ENCODE measurements at places on chromosomes 1 and 21. TPM values are rescaled to one million over a fixed set of nuclear protein-coding genes. Genes with fewer than 3 reads are reported as not detected.

Gene CLDN8
- 3.1 TPM for total RNA-seq

Gene PAX7
- 0.03 TPM for total RNA-seq

Gene OR13G1
- not detected for total RNA-seq

DNA sequence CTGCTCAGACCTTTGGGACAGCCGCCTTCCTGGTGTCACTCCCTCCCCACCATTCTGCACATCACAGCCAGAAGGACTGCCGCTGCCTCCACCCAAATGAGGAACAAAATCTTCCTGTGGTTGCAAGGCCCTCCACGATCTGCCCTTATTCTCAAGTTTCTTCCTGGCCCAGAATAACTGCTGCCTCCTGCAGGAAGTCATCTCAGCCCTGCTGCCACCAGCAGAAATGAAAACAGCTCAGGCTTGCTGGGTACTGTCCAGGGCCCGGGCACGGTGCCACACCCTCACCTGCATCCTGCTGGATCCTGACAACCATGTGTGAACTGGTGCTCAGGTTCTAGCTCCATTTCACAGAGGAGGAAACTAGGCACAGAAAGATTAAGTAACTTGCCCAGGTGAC is 2.8 kb downstream of the CLDN19 start:
- H3K27me3 ChIP-seq = no peaks in the 10 kb centered on the region
- no peaks in the 10 kb centered on the region for H3K36me3 ChIP-seq
- no peak overlapping the region for H3K27ac ChIP-seq
- DNase-seq = no peak

- H3K27ac ChIP-seq = no peak overlapping the region
- no peak overlapping the region for H3K4me3 ChIP-seq
- H3K27me3 ChIP-seq = no peaks in the 10 kb centered on the region
- no peak for DNase-seq
Measured at GRCh38 chr1:110477445-110477957, 26.6 kb downstream of the PROK1 start.

DNA sequence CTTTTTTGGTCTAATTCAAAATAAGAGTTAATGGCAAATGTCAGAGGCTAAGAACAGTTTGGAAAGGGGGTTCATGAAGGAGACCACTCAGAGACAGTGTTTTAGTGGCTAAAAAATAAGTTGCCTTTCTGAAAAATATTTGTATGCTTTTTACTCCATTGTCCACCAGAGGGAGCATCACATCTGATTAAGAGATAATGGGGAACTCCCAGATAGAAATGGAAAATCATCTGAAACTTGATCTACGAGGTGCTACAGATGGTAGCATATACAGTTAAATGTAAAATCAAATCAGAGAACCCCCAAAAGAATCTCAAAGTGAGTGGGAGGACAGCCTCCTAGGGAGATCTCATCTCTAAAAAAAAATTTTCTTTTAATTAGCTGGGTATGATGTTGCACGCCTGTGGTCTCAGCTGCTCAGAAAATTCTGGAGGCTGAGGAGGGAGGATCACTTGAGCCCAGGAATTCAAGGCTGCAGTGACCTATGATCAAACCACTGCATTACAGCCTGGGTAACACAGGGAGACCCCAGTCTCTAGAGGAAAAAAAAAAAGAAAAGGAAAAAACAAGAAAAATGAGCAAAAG is 9.7 kb downstream of the SMYD3 start:
- no peaks in the 10 kb centered on the region for H3K36me3 ChIP-seq
- peak; percentile 83 for DNase-seq
- no peak overlapping the region for H3K27ac ChIP-seq
- no peak overlapping the region for H3K4me3 ChIP-seq
- peaks cover 1% of the 10 kb centered on the region for H3K4me1 ChIP-seq

- DNase-seq = no peak
- H3K27ac ChIP-seq = no peak overlapping the region
- H3K4me3 ChIP-seq = no peak overlapping the region
- no peaks in the 10 kb centered on the region for H3K4me1 ChIP-seq
Measured at GRCh38 chr1:86387916-86388627, 8.1 kb downstream of the ODF2L start.

DNA sequence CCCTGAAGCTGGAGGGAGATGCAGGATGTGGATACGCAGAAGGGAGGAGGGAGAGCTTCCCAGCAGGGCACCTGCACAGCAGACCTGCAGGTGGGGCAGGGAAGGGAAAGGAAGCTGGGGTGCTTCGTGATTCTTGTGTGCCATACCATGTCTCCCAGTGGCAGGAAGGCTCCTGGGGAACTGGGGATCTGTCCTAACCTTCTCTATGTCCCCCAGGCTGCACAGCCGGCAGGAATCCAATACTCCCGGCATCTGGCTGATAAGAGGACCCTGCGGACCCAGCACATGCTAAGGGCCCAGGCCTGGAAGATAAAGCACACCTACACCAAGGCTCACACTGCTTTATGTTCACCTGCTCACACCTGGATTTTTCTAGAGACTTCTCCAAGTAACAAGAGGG is 79.4 kb downstream of the ITPKB start:
- H3K27me3 ChIP-seq = no peaks in the 10 kb centered on the region
- H3K4me3 ChIP-seq = no peak overlapping the region
- peaks cover 23% of the 10 kb centered on the region for H3K4me1 ChIP-seq

- H3K36me3 ChIP-seq = peaks cover 23% of the 10 kb centered on the region
- no peak overlapping the region for H3K4me3 ChIP-seq
- no peak overlapping the region for H3K27ac ChIP-seq
Measured at GRCh38 chr1:7778133-7778628, 5.9 kb upstream of the PER3 start.

DNA sequence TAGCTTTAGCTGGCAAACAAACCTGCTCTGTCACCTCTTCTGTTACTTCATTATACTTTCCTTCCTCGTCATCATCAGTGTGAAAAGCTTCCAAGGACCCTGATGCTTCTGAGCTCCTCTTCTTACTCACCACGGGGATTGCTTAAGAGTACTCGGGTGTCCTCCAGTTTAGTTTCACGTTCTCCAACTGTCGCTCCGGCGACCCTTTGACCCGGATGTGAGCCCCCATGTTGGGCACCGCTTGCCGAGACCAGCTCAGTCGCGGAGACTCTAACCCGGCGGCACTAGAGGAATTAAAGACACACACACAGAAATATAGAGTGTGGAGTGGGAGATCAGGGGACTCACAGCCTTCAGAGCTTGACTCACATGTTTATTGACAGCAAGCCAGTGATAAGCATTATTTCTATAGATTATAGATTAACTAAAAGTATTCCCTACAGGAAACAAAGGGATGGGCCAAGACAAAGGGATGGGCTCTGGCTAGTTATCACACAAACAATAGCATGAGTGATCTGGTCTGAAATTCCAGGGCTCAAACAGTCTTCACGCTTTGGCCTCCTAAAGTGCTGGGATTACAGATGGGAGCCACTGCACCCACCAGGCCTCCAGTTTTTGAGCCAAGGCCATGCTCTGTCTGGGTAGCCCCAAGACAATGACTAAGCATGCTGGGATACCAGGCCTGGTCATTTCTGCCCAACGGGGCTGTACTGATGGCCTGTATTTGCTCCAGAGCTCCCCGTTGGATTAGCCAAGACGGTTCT is 30.1 kb upstream of the ENO1 start:
- no peaks in the 10 kb centered on the region for H3K36me3 ChIP-seq
- H3K27me3 ChIP-seq = no peaks in the 10 kb centered on the region
- no peaks in the 10 kb centered on the region for H3K4me1 ChIP-seq
- no peak overlapping the region for H3K27ac ChIP-seq
- DNase-seq = no peak
- H3K4me3 ChIP-seq = no peak overlapping the region

DNA sequence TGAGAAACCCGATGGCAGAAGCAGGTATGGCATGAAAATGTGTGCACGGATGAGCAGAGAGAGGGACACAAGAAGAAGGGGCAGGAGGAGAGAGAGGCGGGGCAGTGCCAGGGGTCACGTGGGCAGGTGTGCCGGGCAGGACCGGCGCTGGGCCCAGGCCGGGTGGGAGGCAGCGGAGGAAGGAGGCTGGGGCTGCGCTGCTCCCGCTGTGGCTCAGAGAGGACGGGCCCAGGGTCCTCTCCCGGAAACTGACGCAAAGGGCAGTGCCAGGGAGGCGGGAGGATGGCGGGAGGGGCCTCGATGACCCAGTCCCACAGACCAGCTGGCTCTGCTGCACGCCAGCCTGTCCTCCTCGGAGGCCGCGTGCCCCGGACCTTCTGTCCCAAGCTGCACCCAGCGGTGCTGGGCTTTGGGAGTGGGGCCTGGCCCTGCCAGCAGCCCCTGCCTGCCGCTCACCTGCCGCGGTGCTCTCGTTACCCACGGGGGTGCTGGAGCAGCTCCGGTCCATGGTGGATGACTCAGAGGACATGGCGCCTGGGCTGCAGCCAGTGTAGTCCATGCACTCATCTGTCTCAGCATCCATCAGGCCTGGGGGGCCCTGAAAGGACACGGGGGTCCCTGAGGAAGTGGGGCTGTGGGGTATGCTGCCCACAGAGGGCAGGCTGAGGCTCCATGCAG is 153.9 kb downstream of the CASZ1 start:
- DNase-seq = no peak
- H3K27ac ChIP-seq = peak overlapping the region; percentile 12
- H3K4me1 ChIP-seq = peaks cover 24% of the 10 kb centered on the region
- no peak overlapping the region for H3K4me3 ChIP-seq

- no peaks in the 10 kb centered on the region for H3K36me3 ChIP-seq
- H3K27ac ChIP-seq = no peak overlapping the region
- H3K4me3 ChIP-seq = no peak overlapping the region
Measured at GRCh38 chr1:21118167-21118566, 58.5 kb downstream of the EIF4G3 start.

All from lung (tissue), 17 donors.